ENCODE measurements at places on chromosomes 2 and 18.
A peak's percentile ranks its signal among the peaks of the same experiment; 100 is the strongest.

DNA sequence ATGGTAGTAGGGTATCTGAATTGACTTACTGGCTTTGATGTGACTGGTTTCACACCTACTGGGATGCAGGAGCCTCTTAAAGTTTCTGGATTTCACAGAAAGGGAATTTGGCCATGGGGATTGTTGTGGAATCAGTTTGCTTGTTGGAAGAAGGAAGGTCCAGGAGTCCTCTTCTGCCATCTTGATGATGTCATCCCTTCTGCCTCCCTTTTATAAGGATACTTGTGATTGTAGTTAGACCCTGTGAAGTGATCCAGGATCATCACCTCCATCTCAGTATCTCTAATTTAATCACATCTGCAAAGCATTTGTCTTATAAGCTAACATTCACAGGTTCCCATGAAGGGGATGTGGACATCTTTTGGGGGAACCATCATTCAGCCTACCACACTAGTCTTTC, 79.5 kb downstream of the CCDC138 start:
- no peak for DNase-seq

GRCh38 chr2:236754271-236754944, 184.8 kb downstream of the ACKR3 start:
- DNase-seq = no peak

- no peak for DNase-seq
Measured at GRCh38 chr2:119649364-119649917, 29.6 kb upstream of the TMEM177 start.

DNA sequence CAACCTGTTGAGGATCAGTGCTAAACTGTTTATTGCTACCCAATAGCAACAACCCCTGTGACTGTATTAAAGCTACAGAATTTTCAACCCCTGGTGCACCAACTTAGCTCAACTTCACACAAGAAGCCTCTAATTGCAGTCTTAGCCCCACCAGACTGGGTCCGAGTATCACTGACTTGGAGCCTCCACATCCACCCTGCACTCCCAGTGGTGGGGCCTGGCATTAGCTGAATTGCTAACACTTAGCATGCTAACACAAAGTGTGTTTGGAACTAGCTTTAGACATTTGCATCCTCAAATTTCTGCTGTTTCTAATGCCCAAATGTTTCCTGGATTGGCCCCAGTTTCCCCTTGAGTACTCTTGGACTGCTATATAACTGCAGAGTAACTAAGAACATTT, 298.6 kb downstream of the AGPS start:
- DNase-seq = no peak

- DNase-seq = no peak
Measured at GRCh38 chr2:209074711-209075110, 349.1 kb upstream of the MAP2 start.

DNA sequence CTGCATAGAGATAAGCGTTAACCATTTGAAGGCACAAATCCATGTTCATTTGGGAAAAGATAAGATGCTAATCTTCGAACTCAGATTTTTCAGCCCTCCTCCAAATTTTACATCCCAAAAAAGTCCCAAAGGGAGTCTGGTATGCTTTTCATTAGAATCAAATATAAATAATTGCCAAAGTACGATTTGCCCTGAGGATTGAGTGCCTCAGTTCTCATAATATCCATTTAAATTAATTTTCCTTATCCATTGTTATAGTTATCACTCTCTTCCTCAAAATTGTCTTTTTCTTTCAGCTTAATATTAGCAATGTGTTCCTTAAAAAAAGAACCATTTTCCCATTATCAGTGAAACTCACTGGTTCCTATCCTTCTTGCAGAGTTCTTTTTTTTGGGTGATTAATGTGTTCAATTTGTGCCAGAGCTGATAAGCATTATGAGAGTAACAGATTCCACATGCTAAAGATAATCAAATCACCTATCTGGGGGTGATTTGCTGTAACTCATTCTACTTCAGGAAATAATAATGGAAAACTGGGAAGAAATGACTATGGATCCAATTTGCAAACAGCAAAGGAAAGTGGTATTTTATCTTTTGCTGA, 686 bp downstream of the HNMT start:
- DNase-seq = peak; percentile 19

DNA sequence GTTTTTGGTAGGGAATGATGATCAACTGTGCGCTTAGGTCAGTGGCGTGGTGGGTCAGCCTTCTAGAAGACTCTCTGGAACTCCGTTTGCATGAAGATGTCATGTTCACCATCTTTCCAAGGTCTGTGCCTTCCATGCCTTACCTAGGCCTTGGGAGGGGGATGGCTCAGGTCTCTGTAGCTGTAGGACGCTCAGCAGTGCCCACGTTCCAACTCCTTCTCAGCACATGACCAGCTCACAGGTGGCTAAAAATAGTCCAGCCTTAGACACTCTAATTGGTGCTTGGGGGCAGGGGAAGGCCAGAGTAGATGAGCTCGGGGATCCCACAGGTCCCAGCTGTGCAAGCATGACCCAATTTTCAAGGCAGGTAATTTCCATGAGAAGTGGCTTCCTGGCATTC, 42.3 kb upstream of the TEX51 start:
- DNase-seq = no peak

Data from hematopoietic multipotent progenitor cell treated with erythropoietin and hydrocortisone succinate and interleukin-3 and kit ligand, for 8 days (in vitro differentiated cells).